Vagina (tissue), 2 donors: ENCODE measurements at places on chromosomes 4 and X. TPM values are rescaled to one million over a fixed set of nuclear protein-coding genes. Genes with fewer than 3 reads are reported as not detected.

DNA sequence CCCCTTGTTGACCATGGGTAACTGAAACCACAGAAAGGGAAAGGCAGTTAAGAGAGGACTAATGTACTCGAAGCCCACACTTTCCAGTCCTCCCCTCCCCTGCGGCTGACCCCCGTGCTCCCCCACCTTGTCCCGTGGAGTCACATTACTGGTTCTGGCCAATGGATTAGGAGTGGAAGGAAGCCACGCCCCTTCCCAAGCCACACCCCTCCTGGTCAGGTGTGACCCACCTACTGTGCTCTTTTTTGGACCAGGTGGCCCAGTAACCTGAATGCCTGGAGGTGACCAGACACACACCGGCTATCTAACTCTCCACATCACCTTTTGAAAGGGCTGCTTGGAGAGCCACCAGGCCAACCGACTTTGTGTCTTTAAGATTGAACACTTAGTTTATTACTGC lies 109.3 kb upstream of the MSX1 start:
- no peaks in the 10 kb centered on the region for H3K27me3 ChIP-seq
- no peaks in the 10 kb centered on the region for H3K36me3 ChIP-seq
- H3K27ac ChIP-seq: no peak overlapping the region
- H3K4me1 ChIP-seq: peaks cover 25% of the 10 kb centered on the region
- no peak overlapping the region for H3K4me3 ChIP-seq

DNA sequence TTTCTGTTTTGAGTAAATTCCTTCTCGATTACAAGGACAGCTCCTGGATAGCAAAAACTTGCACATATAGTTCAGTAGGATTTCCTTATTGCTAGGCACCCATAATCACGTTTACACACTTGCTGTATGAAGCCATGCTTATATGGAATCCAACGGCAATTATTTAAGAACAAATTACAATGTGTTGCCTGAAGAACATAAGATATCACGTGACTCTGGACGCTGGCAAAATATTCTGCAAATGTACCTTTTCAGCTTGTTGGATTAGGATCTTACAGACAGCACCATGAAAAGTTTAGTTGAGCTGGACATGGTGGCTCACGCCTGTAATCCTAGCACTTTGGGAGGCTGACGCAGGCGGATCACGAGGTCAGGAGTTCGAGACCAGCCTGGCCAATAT lies 17.4 kb downstream of the MFAP3L start:
- no peak overlapping the region for H3K4me3 ChIP-seq
- DNase-seq: no peak
- H3K4me1 ChIP-seq: no peaks in the 10 kb centered on the region
- no peaks in the 10 kb centered on the region for H3K27me3 ChIP-seq

DNA sequence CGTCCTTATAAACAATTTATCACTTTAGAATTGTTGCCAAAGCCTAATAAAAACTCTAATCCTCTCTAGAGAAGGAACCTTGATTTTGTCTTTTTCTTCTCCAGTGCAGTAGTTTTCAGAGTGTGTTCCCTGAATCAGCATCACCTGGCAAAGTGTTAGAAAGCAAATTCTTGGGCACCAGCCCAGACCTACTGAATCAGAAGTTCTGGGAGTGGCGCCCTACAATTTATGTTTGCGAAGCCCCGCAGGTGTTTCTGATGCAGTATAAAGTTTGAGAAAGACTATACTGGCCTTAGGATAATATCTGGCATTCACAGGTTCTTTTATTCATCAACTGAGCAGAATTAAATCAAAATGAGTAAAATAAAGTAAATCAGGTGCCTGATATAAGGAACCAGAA lies 645.8 kb upstream of the ATOH1 start:
- DNase-seq: no peak
- no peaks in the 10 kb centered on the region for H3K4me1 ChIP-seq
- no peak overlapping the region for H3K27ac ChIP-seq

DNA sequence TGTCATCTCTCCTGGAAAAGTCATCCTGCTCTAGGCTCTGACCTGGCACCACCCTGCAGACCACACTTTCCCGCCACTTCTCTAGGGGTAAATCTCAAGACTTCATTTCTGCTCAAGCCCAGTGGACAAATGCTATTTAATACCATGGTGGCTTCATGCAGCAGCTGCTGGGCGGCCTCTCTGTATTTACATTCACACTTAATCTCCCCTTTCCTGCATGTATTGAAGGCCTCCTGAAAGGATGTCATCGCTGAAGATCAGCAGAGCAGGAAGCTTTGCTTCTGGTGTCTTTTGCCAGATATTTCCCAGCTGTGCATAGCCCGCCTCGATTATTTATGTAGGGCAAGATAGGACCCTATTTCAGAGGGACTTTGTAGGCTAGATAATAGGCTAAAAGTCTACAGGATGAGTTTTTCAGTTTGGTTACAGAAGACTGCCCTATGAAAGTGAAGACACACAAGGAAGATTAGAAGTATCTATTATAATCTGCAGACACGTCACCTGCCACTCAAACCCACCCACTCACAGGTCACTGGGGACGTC lies 17.2 kb downstream of the PROM1 start:
- no peaks in the 10 kb centered on the region for H3K27me3 ChIP-seq
- no peak overlapping the region for H3K27ac ChIP-seq
- no peak for DNase-seq
- no peaks in the 10 kb centered on the region for H3K4me1 ChIP-seq

- H3K4me3 ChIP-seq: no peak overlapping the region
- peak overlapping the region; percentile 28 for H3K27ac ChIP-seq
- H3K4me1 ChIP-seq: no peaks in the 10 kb centered on the region
- H3K36me3 ChIP-seq: no peaks in the 10 kb centered on the region
Observed at GRCh38 chrX:109840585-109840984, 107.5 kb upstream of the ACSL4 start.

DNA sequence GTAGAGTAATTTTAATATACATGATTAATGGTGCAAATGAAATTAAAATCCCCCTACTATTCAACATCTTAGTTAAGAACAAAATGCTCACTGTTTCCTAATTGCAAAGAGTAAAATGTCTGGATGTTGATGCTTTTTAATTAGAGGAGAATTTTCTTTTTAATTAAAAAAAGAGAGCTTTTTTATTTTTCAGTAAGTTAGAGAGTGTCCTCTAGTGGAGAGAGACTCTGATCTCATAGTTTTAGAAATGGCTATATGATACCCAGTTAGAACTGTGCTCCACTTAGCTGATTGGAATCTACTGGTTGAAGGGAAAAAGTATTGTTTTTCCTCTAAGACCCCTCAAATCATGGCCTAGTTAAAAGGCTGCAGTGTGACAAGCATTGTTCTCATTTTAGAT lies 312.0 kb upstream of the MAGEB2 start:
- no peaks in the 10 kb centered on the region for H3K4me1 ChIP-seq
- no peaks in the 10 kb centered on the region for H3K36me3 ChIP-seq
- no peaks in the 10 kb centered on the region for H3K27me3 ChIP-seq
- H3K4me3 ChIP-seq: no peak overlapping the region
- no peak overlapping the region for H3K27ac ChIP-seq

DNA sequence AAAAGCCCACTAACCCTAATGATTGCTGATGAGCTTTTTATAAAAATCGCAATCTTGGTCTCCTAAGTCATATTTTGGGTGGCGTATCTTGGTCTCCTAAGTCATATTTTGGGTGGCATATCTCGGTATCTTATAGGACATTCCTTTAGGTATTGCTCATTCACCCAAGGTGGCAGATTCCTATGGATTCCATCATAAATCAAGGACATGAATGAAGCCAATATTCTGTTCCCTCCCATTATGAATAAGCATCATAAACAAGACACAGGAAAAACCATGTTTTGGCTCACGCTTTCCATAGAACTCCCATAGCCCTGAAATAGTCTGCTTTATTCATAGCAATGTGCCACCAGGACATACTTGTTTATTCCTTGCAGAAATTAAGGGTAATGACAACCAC lies 95.0 kb upstream of the CD99 start:
- no peak overlapping the region for H3K27ac ChIP-seq
- H3K4me3 ChIP-seq: no peak overlapping the region

GRCh38 chr4:130026185-130026584 lies 930.2 kb downstream of the C4orf33 start:
- no peak overlapping the region for H3K27ac ChIP-seq
- H3K4me3 ChIP-seq: no peak overlapping the region
- no peaks in the 10 kb centered on the region for H3K27me3 ChIP-seq
- H3K36me3 ChIP-seq: no peaks in the 10 kb centered on the region
- H3K4me1 ChIP-seq: no peaks in the 10 kb centered on the region

- H3K27me3 ChIP-seq: no peaks in the 10 kb centered on the region
- no peaks in the 10 kb centered on the region for H3K36me3 ChIP-seq
- no peak overlapping the region for H3K4me3 ChIP-seq
- H3K27ac ChIP-seq: no peak overlapping the region
Observed at GRCh38 chrX:11899091-11899490, 141.1 kb downstream of the MSL3 start.

GRCh38 chrX:100596601-100597000 lies 11.9 kb downstream of the TNMD start:
- no peaks in the 10 kb centered on the region for H3K36me3 ChIP-seq
- no peak overlapping the region for H3K27ac ChIP-seq
- no peak for DNase-seq
- H3K4me1 ChIP-seq: no peaks in the 10 kb centered on the region

GRCh38 chrX:16635040-16635439 lies 14.9 kb upstream of the S100G start:
- H3K4me3 ChIP-seq: no peak overlapping the region
- no peaks in the 10 kb centered on the region for H3K27me3 ChIP-seq
- no peak for DNase-seq
- H3K36me3 ChIP-seq: no peaks in the 10 kb centered on the region
- no peaks in the 10 kb centered on the region for H3K4me1 ChIP-seq

DNA sequence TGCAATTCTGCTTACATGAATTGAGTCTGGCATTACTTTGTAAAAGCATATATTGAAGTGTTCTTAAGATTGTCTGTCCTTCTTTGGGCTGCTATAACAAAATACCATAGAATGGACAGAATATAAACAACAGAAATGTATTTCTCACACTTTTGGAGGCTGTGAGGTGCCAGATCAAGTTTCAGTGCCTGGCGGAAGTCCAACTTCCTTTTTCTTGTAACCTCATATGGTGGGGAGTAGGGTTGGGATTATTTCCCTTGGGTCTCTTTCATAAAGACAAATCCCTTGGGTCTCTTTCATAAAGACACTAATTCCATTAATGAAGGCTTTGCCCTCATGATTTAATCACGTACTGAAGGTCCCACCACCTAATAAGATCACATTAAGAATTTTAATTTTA lies 199.3 kb upstream of the GRID2 start:
- DNase-seq: no peak
- H3K4me1 ChIP-seq: peaks cover 16% of the 10 kb centered on the region

DNA sequence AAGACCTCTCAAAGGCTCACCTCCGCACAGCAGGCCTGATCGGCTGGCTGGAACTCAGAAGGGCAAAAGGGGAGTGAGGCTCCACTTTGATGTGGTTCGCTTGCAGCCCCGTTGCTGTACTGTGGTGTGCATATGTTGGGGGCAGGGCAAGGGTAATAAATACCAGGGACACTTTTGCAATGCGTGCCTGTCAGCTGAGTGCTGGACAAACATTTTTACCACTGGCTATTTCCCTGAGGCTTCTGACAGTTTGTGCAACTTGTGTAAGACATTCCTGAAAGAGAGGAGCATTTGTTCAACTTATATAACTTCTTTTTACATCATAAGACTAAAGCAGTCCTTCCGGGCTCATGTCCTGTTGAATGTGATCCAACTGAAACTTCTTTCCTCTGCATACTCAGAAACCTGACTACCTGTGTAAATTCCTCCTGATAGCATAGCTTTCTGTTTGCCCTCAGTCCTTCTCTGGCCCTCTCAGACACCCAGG lies 82.3 kb downstream of the SPRY1 start:
- H3K27me3 ChIP-seq: no peaks in the 10 kb centered on the region
- no peak overlapping the region for H3K4me3 ChIP-seq
- no peak for DNase-seq
- peaks cover 7% of the 10 kb centered on the region for H3K4me1 ChIP-seq
- no peak overlapping the region for H3K27ac ChIP-seq

DNA sequence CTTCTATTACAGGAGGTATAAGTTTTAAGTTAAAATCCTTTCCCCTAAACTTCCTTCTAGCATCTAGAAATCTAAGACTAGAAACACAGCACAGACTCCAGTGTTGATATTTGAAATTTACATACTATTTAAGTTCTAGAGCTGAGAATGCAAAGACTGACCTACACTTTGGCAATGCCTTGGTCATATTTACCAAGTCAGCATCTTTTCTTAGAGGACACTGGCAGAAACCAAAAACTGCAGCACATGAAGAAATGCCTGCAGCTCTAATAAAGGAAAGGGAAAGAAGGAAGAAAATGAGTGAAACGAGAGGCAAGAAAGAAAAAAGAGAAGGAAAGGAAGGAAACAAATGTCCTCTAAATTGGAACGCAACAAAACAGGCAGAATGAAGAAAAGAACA lies 443.7 kb upstream of the RASGEF1B start:
- no peaks in the 10 kb centered on the region for H3K4me1 ChIP-seq
- DNase-seq: no peak

- no peaks in the 10 kb centered on the region for H3K36me3 ChIP-seq
- H3K4me1 ChIP-seq: peaks cover 7% of the 10 kb centered on the region
- H3K27me3 ChIP-seq: no peaks in the 10 kb centered on the region
- no peak overlapping the region for H3K4me3 ChIP-seq
Observed at GRCh38 chr4:11608992-11609391, 180.3 kb upstream of the HS3ST1 start.

DNA sequence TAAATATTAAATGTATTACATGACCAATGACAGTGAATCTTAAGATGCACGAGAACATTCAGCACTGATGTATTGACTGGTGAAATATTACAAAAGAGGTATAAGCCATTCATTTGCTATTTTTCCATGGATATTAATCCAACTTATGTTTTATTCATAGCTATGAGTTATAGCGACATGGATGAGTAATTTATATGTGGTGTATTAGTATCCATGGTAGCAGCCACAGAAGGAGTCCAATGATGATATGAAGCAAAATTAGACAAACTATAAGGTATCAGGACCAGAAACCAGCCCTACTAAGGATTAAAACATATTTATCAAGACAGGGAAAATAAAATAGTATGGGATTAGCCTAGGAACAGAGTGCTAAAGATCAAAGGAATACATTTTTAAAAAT lies 50.7 kb downstream of the THAP9 start:
- DNase-seq: no peak
- no peaks in the 10 kb centered on the region for H3K36me3 ChIP-seq
- no peak overlapping the region for H3K27ac ChIP-seq
- no peak overlapping the region for H3K4me3 ChIP-seq
- H3K27me3 ChIP-seq: no peaks in the 10 kb centered on the region

GRCh38 chr4:5753766-5754528 lies 42.9 kb downstream of the EVC start:
- no peak overlapping the region for H3K4me3 ChIP-seq
- H3K4me1 ChIP-seq: peaks cover 5% of the 10 kb centered on the region
- no peaks in the 10 kb centered on the region for H3K27me3 ChIP-seq
- H3K36me3 ChIP-seq: no peaks in the 10 kb centered on the region
- DNase-seq: no peak

The FAM199X gene
- total RNA-seq: 15.0 TPM

The CCNQ gene
- 31.2 TPM for total RNA-seq

The PGM2 gene
- 30.2 TPM for total RNA-seq

The SRPX2 gene
- 50.6 TPM for total RNA-seq

The ANKRD50 gene
- 20.6 TPM for total RNA-seq

The GPC4 gene
- total RNA-seq: 7.6 TPM

The PTPN13 gene
- 66.3 TPM for total RNA-seq

The GJB1 gene
- total RNA-seq: not detected

The DUSP21 gene
- not detected for total RNA-seq

The CXCL11 gene
- not detected for total RNA-seq

The DMD gene
- total RNA-seq: 25.8 TPM

The DCLK2 gene
- 5.9 TPM for total RNA-seq

The UGT2B15 gene
- total RNA-seq: not detected

The HSFX1 gene
- 1.2 TPM for total RNA-seq

The SPANXN2 gene
- not detected for total RNA-seq

The TRMT2B gene
- total RNA-seq: 10.3 TPM

The ABCG2 gene
- total RNA-seq: 7.4 TPM

The TMEM185A gene
- 15.5 TPM for total RNA-seq
